ENCODE measurements at places on chromosomes 1 and 21.

DNA sequence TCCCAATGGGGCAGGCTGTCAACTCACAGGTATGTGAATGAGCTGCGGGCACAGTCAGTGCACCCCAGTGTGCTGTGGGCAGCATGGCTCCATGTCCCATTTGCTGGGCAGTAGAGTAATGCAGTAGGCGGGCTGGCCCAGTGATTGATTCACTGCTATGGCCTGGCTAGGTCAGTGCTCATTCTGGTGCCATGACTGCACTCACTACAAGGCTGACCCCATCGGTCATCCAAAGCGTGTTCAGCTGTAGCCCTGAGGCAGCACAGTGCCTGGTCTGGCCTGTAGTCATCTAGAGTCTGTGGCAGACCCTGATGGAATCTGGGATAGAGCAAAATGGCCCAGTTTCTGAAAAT is 7.4 kb downstream of the HYI start:
- no peak for DNase-seq

- no peak for DNase-seq
Measured at GRCh38 chr1:244218220-244218619, 167.1 kb downstream of the ZBTB18 start.

DNA sequence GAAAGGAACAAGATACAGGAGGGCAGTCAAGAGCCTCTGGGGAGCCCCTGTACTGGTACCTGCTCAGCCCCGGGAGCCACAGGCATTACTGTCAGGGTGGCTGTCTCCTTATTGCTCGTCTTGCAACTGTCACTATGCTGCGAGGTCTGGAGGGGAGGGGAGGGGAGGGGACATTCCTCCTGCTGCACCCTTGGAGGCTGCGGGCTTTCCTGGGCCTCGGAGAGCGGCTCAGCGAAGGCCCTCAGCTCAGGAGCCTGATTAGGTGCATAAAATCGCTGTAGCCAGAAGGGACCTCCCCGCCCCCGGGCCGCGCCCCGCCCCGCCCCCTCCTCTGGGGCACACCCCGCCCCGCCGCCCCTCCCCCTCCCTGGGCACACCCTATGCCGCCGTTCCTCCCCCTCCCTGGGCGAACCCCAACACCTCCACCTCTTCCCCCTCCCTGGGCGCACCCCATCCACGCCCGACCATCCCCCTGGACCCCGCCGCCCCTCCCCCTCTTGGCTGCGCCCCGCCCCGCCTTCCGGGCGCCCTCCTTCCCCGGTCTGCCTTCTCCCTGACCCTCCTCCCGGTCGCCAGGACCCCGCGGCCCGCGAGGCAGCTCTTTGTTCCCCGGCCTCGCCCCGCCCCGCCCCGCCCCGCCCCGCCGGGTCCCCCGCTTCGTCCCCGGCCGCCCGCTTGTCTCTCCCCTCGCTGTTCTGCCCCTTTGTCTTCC is 35.5 kb downstream of the CACHD1 start:
- peak; percentile 5 for DNase-seq

GRCh38 chr21:21957490-21957889 is 959.3 kb downstream of the NCAM2 start:
- no peak for DNase-seq

DNA sequence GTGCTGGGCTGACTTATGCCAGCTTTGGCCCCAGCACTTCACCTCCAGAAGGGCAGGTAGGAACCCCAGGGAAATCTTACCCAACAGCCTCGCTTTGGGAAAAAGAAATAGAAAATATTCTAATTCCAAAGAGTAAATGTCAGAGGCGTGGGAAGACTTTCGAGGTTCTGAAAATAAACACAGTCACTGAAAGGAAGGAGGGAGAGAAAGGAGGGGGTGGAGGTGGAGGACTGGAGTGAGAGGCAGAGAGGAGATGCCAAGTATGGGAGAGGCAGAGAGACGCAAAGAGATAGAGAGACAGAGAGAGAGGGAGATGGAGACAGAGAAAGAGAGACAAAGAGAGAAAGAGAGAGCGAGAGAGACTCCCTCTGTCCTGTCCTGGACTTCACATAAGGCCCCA is 395.0 kb downstream of the PTPRU start:
- DNase-seq = no peak

DNA sequence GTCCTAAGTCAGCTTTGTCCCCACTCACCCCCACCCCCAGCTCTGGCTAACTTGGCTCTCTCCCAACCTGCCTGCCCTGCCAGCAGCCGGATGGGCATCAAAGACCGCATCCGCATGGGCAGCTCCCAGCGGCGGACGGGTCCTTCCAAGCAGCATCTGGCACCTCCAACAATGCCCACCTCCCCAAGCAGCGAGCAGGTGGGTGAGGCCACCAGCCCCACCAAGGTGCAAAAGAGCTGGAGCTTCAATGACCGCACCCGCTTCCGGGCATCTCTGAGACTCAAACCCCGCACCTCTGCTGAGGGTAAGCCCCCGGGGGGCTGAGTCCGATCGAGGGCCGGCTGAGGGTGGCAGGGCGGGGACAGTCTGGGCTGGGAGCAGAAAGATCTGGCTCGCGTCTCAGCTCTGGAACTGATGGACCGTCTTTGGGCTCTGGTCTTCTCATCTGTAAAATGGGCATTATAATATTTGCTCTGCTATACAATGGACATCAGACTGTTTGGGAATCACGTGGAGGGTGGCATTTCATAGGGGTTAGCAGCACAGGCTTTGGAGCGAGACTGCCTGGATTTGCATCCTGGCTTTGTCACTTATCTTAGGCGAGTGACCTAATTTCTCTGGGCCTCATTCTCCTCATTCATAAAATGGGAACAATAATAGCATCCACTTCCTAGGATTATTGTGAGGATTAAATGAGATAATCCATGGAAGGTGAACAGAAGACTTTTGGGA is 31.0 kb downstream of the CITED4 start:
- no peak for DNase-seq

GRCh38 chr1:64687725-64688327 is 57.0 kb upstream of the RAVER2 start:
- DNase-seq = no peak

DNA sequence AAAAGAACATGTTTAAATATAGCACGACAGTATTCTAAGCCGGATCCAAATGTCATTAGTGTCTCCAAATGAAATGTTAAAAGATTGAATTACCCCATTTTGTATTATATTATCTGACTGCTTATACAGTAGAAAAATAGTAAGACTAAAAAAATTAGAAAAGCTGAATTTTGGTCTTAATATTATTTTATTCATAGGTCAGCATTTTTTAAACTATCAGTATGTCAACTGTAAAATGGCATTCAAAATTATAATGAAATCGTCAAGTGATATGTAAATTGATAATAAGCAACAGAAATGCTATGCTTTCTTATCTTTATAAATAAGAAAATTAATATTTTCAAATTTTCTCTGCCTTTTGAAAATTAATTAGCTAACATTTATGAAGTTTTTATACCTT is 16.6 kb downstream of the SLC44A5 start:
- no peak for DNase-seq

DNA sequence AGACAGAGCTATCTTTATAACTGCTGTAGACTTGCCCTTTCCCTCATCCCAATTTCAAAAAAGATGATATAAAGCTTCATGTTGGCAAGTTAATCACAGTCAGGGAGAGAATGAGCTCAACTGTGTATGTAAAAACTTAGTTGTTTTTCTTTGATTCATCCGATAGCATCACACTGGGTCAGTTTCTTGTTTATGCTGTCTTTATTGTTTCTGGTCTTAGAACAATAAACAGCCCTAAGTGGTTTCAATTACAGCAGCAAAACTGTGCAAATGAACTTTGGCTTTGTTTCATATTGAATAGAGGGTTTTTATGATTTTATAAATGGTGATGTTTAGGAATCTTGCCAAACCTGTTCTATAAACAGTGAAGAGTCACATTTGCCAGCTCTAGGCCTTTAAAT is 423.8 kb upstream of the CXADR start:
- DNase-seq = no peak

DNA sequence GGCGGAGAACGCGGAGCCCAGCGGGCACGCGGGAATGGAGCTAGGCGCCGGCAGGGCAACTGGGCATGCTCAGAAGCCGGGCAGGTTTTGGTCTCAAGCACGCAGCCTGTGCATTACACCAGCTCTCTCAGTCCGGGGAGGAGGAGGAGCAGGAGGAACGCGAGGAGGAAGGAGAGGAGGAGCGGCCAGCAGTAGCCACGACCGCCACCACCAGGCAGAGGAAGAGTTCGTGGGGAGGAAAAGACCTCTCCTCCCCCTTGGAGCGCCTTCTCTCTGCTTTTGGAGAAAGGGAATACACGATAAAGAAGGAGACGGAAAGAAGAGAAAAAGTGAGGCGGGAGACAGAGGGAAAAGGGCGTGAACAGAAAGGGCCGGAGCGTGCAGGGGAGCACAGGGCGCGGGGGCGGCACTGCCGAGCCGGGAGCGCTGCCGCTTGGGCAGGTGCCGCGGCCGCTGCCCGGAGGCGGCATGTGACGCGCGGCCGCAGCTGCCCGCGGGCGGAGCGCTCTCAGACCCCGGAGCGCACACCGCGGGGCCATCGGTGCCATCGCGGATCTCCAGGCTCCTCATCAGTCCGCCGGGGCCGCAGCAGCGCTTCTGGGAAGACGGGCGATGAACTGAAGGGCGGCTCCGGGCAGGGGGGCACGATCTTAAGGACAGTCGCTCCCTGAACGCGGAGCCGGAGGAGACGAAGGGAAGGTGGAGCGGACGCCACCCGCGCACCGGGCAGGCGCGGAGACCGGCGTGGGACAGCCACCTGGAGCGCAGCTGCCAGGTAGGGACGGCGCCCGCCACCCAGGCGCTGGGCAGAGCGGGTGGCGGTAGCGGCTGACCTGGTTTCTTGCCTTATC is at the start of gene CHRM3:
Gene CHRM3 (plus strand): TSS at position 116 of the 851 bp plus-strand sequence. CDS start 520,884 bp downstream, outside the sequence.
- DNase-seq = no peak

DNA sequence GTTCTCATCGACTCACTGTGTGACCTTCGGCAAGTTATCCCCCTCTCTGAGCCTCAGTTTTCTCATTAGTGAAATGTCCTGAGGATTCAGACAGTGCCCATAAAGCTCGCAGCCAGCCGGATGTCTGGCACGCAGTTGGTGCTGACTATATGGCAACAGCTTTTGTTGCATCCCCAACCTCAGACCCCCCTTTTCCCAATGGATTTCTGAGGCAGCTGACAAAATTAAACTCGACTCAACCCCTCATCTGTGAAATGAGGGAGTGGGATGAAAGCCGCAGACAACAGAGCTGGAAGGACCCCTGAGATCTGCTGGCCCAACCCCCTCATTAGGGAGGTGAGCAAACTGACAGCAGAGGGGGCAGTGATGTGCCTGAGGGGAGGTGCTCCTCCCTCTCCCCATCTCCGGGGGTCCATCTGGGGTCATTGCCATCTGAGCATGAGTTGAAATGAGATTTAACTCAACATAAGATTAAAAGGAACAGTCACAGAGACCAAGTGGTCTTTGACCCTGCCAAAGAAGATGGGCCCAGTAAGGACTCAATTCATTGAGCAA is 40.4 kb downstream of the NKAIN1 start:
- no peak for DNase-seq

- DNase-seq = no peak
Measured at GRCh38 chr1:171017426-171017825, 73.3 kb upstream of the FMO3 start.

- DNase-seq = no peak
Measured at GRCh38 chr21:35504277-35504676, 455.2 kb upstream of the RUNX1 start.

DNA sequence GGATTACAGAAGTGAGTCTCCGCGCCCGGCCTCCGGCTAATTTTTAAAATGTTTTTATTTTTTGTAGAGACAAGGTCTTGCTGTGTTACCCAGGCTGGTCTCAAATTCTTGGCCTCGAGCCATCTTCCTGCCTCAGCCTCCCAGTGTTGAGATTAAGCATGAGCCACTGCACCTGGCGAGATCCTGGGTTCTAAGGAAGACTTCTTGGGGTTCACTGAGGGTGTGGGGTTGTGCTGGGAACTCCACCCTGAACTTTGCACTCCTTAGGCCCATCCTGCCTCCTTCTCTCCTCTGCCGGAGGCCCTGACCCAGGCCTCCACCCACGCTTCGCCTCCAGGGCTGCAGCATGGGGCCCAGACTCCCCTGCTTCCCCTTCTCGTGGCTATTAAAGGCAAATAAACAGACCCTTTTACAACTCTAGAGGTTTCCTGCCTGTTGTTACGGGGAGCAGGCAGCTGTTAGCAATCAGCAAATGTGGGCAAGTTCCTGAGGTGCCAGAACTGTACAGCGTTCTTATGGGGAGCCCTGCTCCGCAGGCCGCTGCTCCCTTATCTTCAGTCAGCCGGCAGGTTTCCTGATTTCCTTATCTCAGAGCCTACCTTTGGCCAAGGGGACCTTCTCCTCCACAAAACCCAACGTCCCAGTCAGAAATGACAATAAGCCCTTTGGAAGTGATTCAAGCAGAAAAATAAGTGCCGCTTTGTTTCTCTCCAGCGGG is 41.0 kb upstream of the LIN9 start:
- no peak for DNase-seq

- no peak for DNase-seq
Measured at GRCh38 chr1:113048064-113048463, 24.9 kb upstream of the LRIG2 start.

GRCh38 chr1:145963265-145964019 is 933 bp downstream of the ANKRD34A start:
- DNase-seq = no peak

GRCh38 chr1:171990371-171990770 is 149.1 kb downstream of the DNM3 start:
- no peak for DNase-seq

- DNase-seq = no peak
Measured at GRCh38 chr1:205343431-205344065, 13.2 kb downstream of the KLHDC8A start.

DNA sequence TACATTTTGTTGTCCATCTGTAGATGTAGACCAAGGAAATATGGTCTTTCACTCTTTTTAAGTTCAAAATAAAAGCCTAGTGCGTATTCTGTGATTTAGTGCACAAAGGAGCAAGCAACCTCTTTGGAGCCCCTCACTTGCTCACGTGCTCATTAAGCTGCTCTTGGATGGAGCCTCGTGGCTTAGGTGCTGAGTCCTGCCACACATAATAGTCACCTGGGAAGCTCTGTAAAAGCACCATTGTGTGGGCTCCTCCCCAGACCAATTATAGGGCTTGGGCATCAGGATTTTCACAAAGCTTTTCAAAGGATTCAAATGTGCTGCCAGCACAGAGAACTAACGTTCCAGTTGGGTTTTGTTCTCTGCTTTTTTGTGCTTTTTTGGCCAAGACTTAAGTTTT is 85.0 kb downstream of the PCP4 start:
- no peak for DNase-seq

All from activated T-helper 1 cell treated with anti-CD3 and anti-CD28 coated beads, Interleukin-2, amount 50 U/mL, for 16 hours (primary cell).